ENCODE measurements at places on chromosomes 1 and 21.

DNA sequence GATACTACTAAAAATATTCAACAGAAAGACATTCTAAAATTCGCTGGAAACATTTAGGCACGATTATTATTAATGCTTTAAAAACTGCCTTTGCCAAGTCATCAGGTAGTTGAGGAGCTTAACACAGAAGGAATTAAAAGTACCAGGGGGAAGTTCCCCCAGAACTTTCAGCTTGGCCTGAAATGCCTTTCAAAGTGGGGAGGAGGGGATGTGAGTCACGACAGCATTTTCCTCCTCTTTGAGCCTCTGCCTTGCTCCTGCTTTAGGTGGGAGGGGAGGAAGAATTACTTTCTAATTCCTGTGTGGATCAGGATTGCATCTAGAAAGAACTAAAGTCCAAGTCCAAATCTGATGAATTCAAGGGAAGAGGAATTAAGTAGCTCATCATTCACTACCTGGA lies 183.7 kb downstream of the CLIC6 start:
- H3K27me3 ChIP-seq: no peaks in the 10 kb centered on the region
- no peak overlapping the region for H3K4me3 ChIP-seq
- peaks cover 44% of the 10 kb centered on the region for H3K36me3 ChIP-seq
- H3K27ac ChIP-seq: no peak overlapping the region
- H3K4me1 ChIP-seq: peaks cover 14% of the 10 kb centered on the region
- no peak for DNase-seq

GRCh38 chr1:231039161-231040018 lies 664 bp downstream of the FAM89A start:
- H3K27me3 ChIP-seq: no peaks in the 10 kb centered on the region
- peak; percentile 24 for DNase-seq
- H3K27ac ChIP-seq: no peak overlapping the region
- H3K4me1 ChIP-seq: peaks cover 17% of the 10 kb centered on the region
- no peaks in the 10 kb centered on the region for H3K36me3 ChIP-seq

DNA sequence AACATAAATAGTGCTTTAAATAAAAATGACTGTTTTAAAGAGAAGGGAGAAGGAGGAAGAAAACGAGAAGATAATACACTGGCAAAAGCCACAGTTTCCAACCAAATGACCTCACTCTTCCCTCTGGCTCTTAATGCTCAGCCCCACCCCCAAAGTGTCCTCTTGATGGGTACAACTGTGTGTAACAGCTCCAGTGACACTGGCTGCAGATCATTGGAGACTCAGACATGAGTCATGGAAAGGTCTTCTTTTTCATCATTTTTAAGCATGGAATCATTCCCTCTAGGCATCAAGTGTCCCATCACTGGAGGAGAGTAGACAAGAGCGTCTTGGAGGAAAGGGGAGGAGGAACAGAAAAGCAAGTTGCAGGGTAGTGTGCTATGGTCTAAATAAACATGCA lies 333.0 kb downstream of the PAPPA2 start:
- no peaks in the 10 kb centered on the region for H3K27me3 ChIP-seq
- no peak for DNase-seq
- H3K4me3 ChIP-seq: no peak overlapping the region
- H3K27ac ChIP-seq: no peak overlapping the region
- no peaks in the 10 kb centered on the region for H3K36me3 ChIP-seq

DNA sequence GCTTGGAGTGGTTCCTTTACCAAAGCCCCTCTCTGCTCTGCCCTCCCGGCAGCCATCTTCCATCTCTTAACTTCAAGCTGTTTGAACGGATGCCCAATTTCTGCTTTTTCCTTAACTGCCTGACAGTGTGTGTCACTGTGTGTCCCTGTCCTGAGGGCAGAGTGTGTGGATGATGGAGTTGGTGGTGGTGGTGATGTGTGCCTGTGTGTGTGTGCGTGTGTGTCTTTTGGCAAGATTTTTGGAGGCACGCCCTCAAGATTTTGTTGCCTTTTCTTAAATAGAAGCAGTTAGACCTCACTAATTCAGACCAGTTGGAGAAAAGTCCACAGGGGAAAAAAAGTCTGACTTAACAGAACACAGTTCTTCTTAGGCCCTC lies 30.3 kb downstream of the SERTAD4 start:
- peaks cover 25% of the 10 kb centered on the region for H3K27me3 ChIP-seq
- H3K4me1 ChIP-seq: no peaks in the 10 kb centered on the region
- H3K27ac ChIP-seq: no peak overlapping the region

GRCh38 chr1:57546549-57547330 lies 122.9 kb upstream of the DAB1 start:
- no peaks in the 10 kb centered on the region for H3K36me3 ChIP-seq
- no peaks in the 10 kb centered on the region for H3K27me3 ChIP-seq
- H3K4me1 ChIP-seq: no peaks in the 10 kb centered on the region
- no peak overlapping the region for H3K27ac ChIP-seq
- DNase-seq: no peak

DNA sequence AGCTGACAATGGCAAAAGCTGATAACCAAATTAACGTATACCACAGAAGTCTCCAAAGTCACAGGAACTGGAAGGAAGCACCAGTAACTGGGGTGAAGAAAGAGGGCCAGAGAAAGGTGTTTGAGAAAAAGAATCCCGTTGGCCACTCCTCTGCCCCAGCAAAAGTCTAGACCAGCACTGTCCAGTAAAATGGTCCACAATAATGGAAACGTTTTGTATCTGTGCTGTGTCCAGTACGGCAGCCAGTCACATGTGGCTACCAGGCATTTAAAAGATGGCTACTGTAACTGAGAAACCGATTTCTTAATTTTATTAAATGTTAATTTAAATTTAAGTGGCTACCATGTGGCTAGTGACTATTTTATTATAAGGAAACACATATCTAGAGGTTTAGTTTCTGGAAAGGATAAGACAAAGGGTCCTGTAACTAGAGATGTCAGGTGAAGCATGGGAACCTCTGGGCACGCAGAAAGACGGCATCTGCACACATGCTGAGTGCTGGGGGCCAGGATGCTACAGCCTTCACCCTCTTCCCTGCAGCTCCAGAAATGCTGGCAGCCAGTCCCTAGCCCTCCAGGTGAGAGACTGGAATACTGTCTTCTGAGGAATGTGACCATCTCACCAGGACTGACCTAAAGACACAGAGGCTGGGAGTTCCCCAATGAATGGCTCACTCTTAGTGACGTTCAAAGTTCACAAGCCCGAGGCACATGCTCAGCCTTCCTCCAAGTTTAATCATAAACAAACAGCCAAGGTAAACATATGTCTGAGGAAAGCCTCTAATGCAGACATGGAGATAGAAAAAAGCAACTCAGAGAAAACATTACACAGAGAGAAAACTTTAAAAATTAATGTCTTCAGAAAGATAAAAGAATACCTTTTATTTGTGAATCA lies 50.7 kb downstream of the JAK1 start:
- H3K27ac ChIP-seq: peak overlapping the region; percentile 90
- DNase-seq: no peak
- no peak overlapping the region for H3K4me3 ChIP-seq
- H3K27me3 ChIP-seq: no peaks in the 10 kb centered on the region

GRCh38 chr1:53558739-53559315 lies 99.6 kb downstream of the DMRTB1 start:
- no peak overlapping the region for H3K27ac ChIP-seq

DNA sequence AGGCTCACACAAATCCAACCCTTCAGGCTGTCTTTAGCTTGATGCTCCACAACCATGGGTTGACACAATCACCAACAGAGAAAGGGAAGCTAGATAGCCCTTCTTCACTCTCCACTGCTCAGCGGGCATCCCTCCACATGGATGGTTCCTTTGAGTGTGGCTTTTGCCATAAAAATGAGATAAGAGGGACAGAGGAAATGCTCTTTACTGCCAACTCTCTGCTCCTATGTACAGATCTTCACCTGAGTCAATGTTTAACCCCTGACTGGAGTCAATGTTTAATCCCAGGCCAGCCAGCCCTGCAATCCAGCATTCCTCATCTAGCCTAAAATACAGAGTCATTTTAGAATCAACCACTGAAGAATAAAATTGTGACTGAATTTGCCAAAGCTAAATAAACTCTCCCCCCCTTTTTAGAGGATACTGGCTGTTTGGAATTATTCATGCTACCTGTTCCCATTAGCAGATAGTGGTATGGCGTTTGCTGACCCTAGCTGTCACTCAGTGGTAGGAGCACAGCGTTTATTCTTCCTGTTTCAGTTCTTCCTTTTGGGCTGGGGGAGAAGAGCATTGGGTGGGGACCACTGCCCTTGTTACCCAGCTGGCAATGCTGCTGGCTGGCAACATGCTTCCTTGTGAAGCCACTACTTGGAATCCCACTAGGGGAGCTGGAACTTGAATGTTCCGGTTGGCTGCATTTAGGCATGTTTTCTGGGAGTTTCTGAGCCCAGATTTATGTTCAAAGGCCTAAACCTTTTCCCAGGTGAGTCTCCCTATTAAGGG lies 5.2 kb upstream of the PIGR start:
- no peaks in the 10 kb centered on the region for H3K36me3 ChIP-seq
- no peak overlapping the region for H3K4me3 ChIP-seq
- H3K27me3 ChIP-seq: no peaks in the 10 kb centered on the region
- no peak overlapping the region for H3K27ac ChIP-seq

GRCh38 chr1:40708750-40709099 lies 17.2 kb downstream of the NFYC start:
- peak overlapping the region; percentile 92 for H3K27ac ChIP-seq
- peaks cover 57% of the 10 kb centered on the region for H3K4me1 ChIP-seq
- peaks cover 15% of the 10 kb centered on the region for H3K36me3 ChIP-seq
- DNase-seq: no peak
- H3K4me3 ChIP-seq: peak overlapping the region; percentile 96

DNA sequence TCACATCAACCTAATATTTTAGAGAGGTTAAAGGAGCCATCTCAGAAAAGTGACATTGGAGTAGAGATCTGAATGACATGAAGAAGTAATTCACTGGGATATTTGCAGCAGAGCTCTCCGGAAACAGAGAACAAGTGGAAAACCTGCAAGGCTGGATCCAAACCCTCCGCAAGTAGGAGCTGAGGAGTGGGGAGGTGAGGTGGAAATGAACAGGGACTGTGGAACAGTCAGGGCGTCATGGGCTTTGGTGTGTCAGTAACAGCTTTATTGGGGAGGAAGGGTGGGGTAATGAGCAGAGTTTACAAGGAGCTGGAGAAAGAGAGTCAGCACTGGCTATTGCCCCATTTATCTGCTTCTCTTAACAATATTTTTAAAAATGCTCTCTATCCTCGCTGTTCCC lies 9.3 kb upstream of the IVL start:
- H3K4me1 ChIP-seq: no peaks in the 10 kb centered on the region
- DNase-seq: no peak
- no peak overlapping the region for H3K27ac ChIP-seq

GRCh38 chr1:15262706-15263105 lies 15.7 kb downstream of the FHAD1 start:
- no peak overlapping the region for H3K4me3 ChIP-seq
- H3K4me1 ChIP-seq: peaks cover 16% of the 10 kb centered on the region
- peaks cover 59% of the 10 kb centered on the region for H3K27me3 ChIP-seq

DNA sequence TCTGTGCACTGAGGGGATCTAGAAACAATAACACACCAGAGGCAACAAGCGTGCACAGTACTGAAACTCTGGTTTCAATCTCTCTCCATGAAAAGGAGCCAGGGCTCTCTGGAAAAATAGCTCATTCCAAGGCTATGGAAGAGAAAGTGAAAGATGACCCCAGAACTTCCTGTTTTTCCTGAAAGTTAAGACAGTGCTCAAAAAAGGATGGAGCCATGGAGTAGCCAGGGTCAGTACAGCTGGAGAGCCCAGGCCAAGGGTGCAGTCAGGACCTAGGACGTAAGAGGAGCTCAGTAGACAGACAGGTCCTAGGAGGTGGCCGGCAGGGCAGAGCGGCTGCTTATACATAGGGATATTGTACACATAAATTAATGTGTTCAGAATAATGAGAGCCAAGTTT lies 19.1 kb downstream of the NOL9 start:
- no peaks in the 10 kb centered on the region for H3K4me1 ChIP-seq
- H3K36me3 ChIP-seq: peaks cover 39% of the 10 kb centered on the region
- no peaks in the 10 kb centered on the region for H3K27me3 ChIP-seq
- DNase-seq: no peak
- no peak overlapping the region for H3K27ac ChIP-seq

GRCh38 chr1:42891465-42892138 lies 45.2 kb downstream of the ZNF691 start:
- no peak overlapping the region for H3K27ac ChIP-seq
- DNase-seq: no peak
- no peaks in the 10 kb centered on the region for H3K4me1 ChIP-seq
- H3K36me3 ChIP-seq: no peaks in the 10 kb centered on the region
- H3K27me3 ChIP-seq: peaks cover 40% of the 10 kb centered on the region

DNA sequence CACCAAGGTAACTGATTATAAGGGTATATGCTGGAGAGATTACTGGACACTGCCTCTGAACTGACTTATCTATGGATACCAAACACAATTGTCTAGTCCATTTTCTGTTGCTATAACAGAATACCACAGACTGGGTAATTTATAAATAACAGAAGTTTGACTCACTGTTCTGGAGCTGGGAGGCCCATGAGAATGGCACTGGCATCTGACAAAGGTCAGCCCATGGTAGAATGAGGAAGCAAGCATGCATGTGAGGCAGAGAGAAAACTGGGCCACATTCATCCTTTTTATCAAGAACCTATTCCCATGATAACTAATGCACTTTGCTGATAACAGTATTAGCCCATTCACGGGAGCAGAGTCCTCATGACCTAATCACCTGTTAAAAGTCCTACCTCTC lies 37.4 kb downstream of the FCER1A start:
- H3K27me3 ChIP-seq: peaks cover 56% of the 10 kb centered on the region

DNA sequence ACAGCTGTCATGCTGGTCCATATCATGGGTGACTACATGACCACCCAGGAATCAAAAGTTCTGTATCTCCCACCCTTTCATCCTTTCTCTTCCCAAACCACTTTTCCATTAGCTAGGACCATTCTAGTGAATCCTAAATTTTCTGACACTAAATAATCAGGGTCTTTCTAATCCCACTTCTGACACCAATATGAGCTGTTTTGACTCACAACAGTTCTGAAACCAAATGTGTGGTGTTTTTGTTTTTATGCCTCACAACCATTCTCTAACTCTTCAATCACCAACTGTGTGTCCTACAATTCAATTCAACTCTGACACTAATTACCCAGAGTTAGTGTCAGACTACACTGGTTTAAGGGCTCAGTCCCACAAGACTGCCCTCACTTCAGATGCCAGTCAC lies 63.9 kb downstream of the SMYD2 start:
- H3K27ac ChIP-seq: no peak overlapping the region
- DNase-seq: no peak
- H3K4me3 ChIP-seq: no peak overlapping the region
- no peaks in the 10 kb centered on the region for H3K27me3 ChIP-seq
- H3K4me1 ChIP-seq: no peaks in the 10 kb centered on the region

DNA sequence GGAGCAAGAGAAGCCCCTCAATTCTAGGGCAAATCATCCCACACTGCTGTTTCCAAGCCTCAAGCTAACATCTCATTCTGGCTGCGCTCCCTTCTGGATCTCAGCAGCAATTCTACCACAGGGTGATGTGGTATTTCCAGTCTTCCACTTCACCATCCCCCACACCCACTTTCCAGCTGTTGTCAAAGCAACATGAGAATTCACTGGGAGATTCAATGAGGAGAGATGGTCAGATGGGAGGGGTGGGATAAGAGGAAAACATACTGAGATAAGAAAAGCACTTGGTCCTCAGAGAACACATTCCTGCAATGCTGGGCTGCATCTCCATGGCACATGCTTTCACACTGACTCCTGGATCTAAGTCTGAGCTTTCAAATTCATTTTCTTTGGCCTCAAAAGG lies 47.3 kb upstream of the LRRC52 start:
- no peak for DNase-seq
- no peaks in the 10 kb centered on the region for H3K4me1 ChIP-seq
- H3K27ac ChIP-seq: no peak overlapping the region
- no peak overlapping the region for H3K4me3 ChIP-seq
- H3K27me3 ChIP-seq: peaks cover 42% of the 10 kb centered on the region
- no peaks in the 10 kb centered on the region for H3K36me3 ChIP-seq
